ENCODE measurements at places on chromosomes 2 and 18.
A peak's percentile ranks its signal among the peaks of the same experiment; 100 is the strongest.

GRCh38 chr18:36294031-36294430 lies 3.5 kb upstream of the FHOD3 start:
- DNase-seq: no peak

DNA sequence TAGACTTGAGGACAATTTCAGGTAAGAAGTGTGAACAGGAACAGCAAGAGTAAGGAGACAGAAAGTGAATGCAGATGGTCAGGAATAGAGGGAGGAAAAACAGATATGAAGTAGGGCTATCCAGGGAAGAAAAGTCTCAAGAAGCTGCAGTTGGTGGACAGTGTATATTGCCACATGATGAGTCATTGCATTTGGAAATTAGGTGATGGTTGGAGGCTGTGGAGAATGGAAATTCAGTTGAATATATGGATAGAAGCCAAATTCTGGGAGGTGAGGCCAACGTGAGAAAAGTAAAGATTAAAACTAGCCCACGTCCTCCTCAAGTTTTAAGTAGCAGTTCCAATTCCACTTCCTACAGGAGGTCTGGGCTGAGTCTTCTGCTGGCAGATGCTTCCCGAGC lies 158.4 kb downstream of the UBE2E3 start:
- DNase-seq: no peak

DNA sequence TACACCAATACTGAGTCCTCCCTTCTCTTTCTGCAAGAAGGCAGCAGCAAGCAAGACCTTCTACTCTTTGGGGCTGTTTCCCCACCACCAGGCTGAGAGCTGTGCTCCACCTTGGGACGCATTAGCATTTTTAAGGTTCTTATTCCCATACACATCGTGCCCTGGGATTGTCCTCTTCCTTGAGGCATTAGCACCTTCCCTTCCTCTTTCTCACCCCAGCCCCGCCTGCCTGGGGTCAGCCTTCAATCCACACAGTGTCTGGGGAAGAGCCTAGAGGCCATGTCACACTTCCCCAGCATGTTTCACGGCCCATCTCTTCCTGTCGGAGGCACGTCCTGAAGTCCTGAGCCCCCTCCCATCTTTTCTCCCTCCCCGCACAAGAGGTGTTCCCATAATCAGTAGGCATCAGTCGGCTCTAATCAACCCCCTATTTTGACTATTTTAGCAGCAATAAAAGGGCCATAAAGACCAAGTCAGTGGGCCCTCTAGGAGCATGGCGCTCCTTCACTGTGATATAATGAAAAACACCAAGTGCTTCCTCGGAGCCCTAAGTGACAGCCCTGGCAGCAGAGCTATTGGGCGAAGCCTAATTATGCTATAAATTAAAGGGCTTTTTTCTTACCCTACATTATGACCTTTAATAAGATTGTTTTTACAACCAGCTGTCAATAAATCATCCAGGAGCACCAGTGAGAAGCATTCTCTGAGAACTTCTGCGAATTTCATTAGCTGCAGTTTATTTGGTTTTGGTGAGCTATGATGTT lies 55.0 kb upstream of the PKDCC start:
- no peak for DNase-seq

GRCh38 chr2:205321231-205321630 lies 361.1 kb upstream of the NRP2 start:
- no peak for DNase-seq

DNA sequence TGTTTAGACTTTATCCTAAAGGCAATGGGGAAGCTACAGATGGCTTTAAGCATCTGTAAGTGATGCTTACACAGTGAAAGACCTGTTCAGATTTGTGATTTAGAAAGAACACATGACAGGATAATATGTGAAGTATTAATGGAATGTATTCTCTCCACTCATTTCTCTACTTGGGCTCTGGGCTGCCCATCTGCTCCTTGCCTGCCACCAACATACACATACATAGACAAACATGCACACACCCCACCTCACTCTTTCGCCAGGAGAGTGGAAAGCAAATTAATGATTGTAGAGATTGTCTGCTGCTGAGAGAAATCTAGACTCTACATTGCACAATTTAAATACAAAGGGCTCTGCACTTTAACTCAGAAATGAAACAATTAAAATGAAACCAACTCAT lies 61.0 kb upstream of the NFE2L2 start:
- DNase-seq: no peak

- DNase-seq: no peak
Measured at GRCh38 chr2:123128951-123129350, 896.1 kb upstream of the CNTNAP5 start.

DNA sequence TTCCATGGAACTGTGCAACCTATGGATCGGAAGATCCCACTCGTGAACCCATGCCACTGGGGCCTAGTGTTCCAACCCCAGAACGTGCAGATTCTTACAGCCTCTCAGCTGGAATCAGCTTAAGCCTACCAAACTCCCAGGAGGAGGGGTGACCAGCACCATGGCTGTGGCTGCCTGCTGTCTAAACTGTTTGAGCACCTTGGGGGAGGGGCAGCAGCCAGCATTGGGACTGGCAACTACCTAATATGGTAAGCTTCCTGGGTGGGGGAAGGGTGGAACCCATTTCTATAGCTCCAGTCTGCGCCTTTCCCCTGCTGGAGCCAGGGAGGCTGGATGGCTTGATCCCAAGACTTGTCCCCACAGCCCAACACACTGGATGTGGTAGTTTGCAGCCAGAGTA lies 10.7 kb upstream of the POLE4 start:
- DNase-seq: no peak

DNA sequence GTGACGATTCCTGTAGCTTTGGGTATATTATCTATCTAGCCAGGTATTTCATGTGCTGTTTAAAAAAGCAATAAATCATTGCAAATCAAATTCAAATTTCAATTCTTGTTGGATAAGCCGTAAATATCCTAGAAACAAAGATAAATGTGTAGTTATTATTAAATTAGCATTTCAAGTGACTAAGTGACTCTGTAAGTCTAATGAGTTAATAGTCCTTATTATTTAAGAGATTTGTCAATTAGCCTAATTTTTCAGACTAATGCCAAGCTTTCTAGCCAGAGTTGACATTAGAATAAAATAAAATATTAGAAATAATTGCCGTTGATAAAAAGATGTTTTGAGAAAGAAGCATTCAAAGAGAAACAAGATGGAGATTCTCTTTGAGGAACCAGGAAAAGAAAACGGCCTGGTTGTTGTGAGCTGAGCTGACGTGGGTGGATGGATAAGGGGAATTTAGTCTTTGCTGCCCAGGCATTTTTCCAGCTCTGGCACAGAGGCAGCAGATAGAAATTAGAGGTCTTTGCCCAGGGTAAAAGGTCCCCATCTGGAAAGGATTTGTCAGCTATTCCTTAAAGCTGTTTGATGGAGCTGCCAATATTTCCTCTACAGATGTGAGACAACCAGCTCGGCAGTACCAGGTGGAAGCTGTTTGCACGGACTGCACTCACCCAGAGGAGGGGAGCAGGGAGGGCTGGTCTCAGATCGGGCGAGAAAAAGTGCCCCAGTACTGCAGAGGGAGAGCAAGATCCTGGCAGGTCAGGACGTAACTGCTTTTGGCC lies 117.3 kb upstream of the SEC11C start:
- DNase-seq: peak; percentile 5

GRCh38 chr2:209094221-209094620 lies 329.6 kb upstream of the MAP2 start:
- DNase-seq: no peak

- DNase-seq: no peak
Measured at GRCh38 chr2:2621855-2622254, 290.8 kb upstream of the MYT1L start.

- no peak for DNase-seq
Measured at GRCh38 chr2:217975626-217976025, 27.2 kb downstream of the TNS1 start.

DNA sequence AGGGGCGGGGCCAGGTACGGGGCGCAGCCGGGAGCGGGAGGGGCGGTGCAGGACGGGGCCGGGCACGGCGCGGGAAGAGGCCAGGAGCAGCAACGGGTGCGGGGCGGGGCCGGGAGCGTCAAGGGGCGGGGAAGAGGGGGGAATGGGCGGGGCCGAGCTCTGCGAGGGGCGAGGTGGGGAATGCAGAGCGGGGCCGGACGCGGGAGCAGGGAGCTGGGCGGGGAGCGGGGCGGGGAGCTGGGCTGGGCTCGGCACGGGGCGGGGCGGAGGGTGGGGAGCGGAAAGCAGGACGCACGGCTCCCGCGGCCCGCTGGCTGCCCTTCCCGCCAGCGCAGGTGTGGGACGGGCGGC lies at the start of gene IMPA2:
Gene IMPA2, plus strand, starts transcription at position 316 of the 351 bp plus-strand sequence. CDS start 163 bp downstream, outside the sequence.
- DNase-seq: peak; percentile 80

- no peak for DNase-seq
Measured at GRCh38 chr2:54372361-54372760, 83.8 kb upstream of the SPTBN1 start.

DNA sequence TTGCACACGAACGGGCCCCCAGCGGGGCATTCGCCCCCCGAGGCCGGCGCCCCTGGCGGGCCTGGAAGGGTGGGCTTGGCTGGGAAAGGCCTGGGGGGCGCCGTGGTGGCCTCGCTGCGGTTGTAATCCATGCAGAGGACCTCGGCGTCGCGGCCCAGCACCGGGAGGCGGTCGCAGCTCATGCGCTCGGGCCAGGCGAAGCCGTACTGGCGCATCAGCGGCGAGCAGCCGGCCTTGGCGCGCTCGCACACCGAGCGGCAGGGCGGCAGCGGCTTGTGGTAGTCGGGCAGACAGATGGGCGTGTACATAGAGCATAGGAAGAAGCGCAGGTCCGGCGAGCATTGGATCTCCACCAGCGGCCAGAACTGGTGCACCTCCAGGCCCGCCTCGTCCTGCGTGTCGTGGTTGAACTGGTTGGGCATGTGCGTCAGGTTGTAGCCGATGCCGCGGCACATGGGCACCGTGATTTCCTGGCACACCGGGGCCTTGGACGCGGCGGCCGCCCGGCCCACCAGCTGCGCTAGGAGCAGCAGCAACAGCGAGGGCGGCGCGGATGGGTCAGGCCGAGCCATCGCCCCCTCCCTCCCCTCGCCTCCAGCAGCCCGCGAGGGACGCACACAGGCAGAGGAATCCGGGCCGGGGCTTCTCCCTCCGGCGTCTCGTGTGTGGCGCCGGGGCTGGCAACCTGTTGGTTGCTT lies 1.4 kb downstream of the FZD5 start:
- no peak for DNase-seq

DNA sequence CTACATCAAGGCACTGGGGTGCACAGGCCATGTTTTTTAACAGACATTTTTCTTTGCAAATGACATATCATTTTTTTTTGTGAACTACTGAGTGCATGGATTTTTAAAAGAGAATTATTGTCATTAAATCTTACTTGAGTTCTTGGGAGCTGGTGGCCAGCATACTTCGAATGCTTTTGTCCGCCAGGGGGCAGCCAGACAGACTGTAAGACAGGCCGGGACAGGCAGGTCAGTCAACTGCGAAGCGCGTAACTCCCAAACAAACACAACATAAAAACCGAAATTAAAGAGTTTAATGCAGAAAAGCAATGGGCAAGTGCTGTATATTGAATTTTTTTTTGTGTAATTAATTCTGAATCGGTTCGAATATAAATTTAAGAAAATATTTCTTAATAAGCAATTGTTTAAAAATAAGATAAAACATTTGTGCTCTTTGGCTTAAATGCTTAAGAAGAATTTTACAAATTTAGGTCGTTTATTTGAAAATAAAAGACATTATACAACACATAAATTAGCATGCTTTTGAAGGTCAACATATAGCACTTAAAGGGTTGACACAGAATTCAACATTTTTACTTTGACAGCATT lies 142.2 kb upstream of the PXDN start:
- DNase-seq: peak; percentile 46

DNA sequence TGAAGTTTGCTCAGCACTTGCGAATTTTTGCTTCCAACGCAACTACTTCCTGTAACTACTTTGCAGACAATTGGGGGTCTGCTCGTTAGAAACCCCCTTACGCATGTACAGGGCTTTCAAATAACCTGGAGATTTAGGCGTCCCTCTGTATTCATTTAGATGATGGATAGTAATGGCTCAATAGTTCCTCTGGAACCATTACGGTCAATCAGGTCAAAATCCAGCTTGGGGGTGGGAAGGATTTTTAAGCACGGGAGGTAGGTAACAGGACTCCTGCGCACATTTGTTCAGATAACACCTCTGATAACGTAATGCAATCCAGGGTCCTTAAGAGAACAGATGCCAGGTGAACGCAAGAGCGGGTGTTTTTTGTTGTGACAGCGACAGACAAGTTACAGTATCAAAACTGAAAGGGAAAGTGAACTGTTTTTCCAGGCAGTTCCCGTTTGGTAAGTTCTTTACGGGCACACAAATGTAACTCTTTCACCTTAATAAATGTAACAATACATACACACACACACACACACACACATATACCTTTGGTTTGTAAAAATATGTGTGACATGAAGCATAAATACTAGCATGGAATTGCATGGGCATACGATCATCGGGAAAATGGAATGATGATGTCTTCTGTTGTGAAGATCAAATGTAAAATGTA lies 3.8 kb upstream of the OSR1 start:
- DNase-seq: no peak

GRCh38 chr18:24006712-24007313 lies 7.7 kb upstream of the TTC39C start:
- no peak for DNase-seq

DNA sequence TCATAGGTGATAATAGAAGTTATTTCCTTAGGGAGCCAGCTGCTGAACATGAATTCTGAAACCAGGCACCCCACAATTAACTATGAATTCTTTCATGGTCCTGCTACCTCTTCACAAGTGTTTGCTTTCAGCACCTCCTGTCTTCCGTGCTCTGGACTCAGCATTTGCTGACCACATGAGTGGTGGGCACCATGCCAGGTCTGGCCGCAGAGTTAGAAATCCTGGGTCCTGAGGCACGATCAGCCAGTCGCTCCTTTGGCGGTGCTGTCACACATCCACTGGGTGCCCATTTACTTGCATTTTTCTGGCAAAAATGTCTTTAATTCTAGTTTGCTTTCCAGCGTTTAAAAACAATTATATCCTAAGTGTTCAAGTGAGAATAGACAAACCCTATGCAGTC lies 196.4 kb upstream of the PXDN start:
- DNase-seq: no peak

DNA sequence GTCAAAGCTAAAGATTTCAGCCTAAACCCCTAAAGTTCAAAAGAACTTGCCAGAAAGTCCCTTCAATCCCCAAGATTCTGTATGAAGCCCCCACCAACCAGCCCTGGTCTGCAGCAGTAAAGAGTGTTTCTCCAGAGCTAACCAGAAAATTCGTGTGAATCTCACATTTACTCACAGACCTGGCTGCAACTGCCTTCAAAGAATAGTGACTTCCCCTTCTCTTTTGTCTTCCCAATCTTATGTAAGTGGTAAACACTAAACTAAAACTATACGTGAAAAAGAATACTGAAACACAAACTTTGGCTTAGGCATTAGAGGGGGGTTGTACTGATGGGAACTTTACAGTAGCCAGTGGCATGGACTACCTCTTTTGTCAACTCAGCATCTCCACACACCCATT lies 50.6 kb upstream of the SETBP1 start:
- DNase-seq: no peak

GRCh38 chr2:183812091-183812490 lies 687.8 kb downstream of the NUP35 start:
- no peak for DNase-seq

- DNase-seq: no peak
Measured at GRCh38 chr2:112021781-112022231, 33.3 kb upstream of the TMEM87B start.
